NCI-H1694 (cell line): ENCODE measurements at places on chromosomes 4 and X.

DNA sequence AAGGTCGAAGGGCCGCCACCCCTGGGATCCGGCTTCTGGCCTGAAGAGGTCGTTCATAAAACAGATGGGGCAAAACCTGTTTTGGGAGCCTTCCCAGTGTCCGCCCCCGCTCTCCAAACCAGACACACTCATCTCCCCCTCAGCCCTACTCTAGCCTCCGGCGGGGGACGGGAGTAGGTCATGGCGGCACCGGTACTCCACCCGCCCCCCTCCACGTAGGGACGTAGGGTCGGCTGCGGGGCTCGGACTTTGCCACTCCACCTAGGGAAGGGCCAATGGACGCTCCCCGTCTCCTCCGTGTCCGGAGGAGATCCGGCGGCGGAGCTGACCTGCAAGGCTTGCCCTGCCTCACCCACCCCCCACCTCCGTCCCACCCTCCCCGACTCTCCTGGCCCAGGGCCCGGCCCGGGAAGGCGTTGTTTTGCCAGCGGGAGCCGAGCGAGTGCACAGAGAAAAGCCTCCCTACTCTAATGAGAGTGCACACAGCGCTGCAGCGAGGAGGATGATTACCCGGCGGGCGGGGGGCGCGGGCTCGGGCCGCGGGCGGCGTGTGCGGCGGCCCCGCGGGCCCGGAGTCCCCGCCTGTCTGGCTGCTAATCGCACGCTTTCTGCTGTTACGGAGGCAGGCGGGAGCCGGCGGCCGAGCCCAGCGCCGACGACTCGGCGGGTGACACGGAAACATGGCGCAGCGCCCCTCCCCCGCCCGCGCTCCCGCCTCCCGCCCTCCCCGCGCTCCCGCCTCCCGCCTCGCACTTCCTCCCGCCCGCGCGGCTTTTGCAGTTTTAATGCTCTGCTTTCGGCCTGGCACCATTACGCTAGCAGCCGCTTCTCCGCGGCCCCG is 8.3 kb upstream of the BCOR start:
- peak; percentile 40 for DNase-seq

GRCh38 chr4:82381235-82381634 is 7.4 kb upstream of the HNRNPD start:
- DNase-seq, result no peak

DNA sequence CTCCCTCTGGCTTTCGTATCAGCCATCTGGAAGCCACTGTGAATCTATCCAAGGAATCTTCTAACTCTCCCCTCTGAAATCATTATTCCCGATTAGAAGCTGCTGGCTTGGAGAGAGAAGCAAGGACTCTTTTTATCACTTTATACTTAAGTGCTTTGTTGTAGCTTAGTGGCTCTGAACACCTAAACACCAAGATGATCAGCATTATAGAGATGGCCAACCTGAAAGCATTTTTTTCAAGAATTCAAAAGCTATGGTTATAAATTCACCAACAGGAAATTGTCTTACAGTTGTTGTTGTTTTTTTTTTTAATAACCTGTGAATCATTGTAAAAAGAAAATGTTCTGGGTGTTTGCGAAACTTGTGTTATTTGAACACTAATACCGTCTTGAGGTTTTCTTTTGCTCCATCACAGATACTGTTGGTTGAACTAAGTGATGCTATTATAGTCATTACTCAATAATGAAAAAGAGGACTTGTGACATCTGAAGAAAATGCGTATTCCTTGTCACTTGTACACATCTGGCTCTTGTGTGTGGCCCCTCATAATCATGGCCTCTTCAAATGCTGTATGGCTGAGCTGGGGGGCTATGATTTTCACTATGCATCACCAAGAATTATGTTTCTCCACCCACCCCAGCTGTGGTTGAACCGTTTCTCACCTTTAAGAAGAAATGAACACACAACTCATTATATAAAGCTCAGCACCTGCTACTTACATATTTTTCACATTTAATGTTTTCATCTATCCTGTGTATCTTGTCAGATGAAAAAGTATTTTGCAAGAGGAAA is 11.8 kb upstream of the SMIM43 start:
- DNase-seq, result no peak

GRCh38 chr4:154476232-154476631 is 15.4 kb downstream of the DCHS2 start:
- no peak for DNase-seq

GRCh38 chrX:12890467-12890866 is 16.0 kb upstream of the TLR8 start:
- DNase-seq, result no peak

DNA sequence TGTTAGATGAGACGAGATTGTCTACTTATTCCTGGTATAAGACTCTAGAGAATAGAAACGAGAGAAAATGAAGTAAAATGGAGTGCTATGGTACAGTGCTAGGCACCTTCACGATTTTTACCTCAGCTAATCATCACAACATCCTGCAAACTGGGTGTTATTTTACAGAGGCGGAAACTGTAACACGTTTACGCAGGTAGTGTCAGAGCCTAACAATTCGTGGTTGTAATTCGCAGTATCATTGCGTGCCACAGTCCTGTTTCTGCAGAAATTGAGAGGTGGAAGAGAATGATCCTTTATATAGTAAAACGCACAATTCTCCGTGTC is 383 bp upstream of the TBC1D19 start:
- peak; percentile 65 for DNase-seq

DNA sequence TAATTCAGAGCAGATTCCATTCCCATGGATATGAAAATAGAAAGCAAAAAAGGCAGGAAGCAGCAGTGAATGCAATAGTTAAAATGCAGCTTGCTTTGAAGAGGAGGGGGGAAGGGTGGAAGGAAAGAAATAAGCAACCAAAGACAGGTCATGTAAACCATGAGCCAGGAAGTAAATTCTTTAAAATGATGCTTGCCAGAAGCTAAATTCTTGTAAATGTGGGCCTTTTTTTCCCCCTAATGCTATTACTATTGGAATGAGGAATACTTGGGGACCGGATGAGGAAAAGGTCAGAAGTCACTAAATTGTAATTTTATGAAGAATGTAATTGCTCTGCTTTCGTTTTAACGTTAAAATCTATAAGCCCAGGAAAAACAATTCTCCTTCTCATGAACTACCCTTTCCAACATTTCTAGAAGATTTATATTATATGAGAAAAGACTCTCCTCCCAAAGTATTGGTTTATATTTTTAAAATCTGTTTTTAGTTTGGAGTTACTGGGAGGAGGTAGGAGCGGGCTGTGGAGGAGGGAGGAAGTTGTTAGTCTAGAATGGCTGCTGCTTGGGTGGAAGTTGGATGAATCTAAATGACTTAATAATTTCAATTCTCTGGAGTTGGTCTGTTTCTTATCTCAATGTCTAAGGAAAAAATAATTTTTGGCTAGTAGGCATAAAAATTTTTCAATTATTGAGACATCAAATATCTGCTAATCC is 77.6 kb upstream of the PCDH18 start:
- DNase-seq, result no peak

GRCh38 chrX:82756272-82756671 is 751.8 kb upstream of the POU3F4 start:
- no peak for DNase-seq

- DNase-seq, result no peak
Measured at GRCh38 chr4:183185018-183185417, 86.0 kb downstream of the WWC2 start.

DNA sequence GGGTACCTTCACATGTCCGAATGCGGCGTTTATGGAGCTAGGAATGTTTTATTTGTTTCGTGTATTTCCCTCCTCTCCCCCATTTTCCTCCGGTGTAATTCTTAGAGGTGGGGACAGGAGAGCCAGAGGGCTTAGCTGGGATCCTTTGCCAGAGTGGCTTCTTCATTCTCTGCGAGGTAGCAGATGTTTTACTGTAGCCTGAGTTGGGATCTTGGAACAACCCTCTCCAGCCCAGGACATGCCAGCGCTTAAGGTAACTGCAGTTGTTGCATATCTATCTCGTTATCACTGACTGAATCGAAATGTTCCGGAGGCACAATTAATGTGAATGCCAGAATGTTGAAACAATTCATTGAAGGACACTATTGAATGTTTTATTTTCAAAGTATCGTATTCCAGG is 59.0 kb upstream of the DYNLT3 start:
- DNase-seq, result no peak

GRCh38 chrX:65933085-65933589 is 106.7 kb downstream of the VSIG4 start:
- DNase-seq, result no peak

- DNase-seq, result no peak
Measured at GRCh38 chr4:77236806-77237205, 79.8 kb downstream of the CCNG2 start.

DNA sequence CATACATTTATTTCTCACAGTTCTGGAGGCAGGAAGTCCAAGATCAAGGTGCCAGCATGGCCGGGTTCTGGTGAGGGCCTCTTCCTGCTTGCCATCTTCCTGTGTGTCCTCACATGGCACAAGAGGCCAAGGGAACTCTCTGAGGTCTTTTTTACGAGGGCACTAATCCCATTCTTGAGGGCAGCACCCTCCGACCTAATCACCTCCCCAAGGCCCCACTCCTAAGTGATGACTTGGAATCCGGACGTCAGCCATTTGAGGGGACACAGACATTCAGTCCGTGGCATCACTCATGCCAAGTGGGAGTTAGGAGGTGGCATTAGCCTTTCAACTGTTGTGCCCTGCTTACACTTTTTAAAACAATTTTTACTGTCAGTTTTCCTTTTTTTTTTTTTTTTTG is 27.3 kb downstream of the MAN2B2 start:
- DNase-seq, result no peak

DNA sequence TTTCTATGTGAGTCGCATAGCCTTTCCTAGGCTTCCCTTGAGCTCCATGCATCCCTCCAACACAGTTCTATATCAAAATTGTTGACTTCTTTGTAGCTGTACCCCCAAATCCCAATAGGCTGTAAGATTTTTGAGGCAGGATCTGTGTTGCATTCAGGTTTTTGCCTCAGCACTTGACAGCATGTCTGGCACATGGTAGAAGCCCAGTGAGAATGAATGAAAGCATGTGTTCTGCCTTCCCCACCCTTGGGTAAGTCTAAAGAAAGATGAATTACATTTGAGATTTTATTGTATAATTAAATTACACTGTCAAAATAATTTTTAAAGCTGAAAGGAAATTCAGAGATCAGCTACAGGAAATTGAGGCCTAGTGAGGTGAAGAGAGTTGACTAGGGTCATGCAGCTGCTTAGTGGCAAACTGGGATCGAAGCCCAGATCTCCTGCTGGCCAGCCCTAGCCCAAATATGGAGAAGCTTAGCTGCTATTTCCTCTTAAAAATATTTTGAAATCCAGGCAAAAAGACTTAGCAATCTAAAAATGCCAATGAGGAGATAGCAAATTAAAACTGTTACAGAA is 122.5 kb downstream of the SPATA18 start:
- no peak for DNase-seq

DNA sequence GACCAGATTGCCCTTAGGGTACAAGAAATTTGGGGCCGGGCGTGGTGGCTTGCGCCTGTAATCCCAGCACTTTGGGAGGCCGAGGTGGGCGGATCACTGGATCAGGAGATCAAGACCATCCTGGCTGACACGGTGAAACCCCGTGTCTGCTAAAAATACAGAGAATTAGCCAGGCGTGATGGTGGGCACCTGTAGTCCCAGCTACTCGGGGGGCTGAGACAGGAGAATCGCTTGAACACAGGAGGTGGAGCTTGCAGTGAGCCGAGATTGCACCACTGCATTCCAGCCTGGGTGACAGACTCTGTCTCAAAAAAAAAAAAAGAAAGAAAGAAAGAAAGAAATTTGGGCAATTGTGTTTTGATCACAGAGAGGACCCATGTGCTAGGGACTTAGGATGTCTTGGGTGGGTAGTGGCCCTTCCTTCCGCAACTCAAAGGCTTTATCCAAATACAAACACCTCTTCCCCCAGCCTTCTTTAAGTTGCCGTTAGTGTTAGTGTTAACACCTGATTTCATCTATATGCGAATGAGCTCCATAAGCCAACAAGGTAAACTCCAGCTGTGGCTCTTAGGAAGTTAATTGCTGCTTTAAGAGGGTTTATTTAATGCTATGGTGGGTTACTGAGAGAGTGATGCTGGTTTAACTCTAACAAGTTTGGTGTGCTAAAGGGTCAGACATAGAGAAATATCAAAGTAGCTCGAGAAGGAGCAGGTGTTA is 8.6 kb upstream of the CCDC110 start:
- no peak for DNase-seq

- DNase-seq, result no peak
Measured at GRCh38 chrX:40100141-40100536, 2.4 kb upstream of the BCOR start.

- DNase-seq, result no peak
Measured at GRCh38 chrX:129525162-129525561, 1.9 kb upstream of the SMARCA1 start.

DNA sequence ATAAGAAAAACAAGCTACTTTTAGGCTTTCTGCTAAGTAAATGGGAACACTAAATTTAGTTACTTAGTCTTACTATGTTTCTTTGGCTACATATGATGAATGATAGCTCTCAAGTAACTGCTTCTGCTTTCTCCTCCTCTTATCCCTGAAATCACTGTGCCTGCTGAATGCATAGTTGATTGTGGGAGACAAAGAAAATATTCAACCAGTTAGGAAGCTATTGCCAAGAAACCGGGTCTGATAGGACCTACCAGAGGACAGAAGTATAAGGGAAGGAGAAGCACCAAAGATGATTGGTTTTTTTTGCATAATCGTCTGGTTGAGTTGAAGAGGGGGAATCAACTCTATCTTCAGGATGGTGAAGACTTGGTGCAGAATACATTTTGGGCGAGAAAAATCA is 28.0 kb upstream of the NDUFC1 start:
- DNase-seq, result no peak

DNA sequence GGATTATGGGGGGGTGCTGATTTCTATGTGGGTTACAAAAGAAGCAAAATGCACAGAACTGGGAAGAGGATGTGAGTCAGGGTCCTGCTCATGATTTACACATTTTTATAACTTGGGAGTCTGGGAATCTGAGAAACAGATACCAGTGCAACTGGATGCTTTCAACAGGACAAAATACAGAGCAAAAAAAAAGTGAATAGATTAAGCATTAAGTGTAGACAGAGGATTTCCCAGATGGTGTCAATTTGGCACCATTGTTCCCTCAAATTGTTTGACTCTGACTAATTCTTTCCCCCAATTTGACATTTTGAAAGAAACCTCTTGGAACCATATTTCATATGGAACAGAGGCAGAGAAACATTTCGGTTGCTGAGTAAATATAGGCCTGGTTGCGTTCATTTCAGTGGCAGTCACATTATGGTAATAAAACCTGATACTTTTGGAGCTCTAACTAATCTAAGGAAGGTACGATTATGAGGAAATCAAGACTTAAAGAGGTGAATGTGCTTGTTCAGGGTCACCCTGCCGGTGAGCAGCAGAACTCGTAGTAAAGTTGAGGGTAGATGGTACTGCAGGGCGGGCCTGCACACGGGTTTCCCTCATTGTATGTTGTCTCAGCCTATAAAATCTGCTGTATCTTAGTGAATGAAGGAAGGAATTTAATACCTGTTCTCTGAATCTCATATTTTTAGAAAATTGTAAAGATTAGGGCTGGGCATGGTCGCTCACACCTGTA is 18.7 kb upstream of the CDKL5 start:
- no peak for DNase-seq

- no peak for DNase-seq
Measured at GRCh38 chr4:161990721-161991120, 173.1 kb downstream of the FSTL5 start.

- no peak for DNase-seq
Measured at GRCh38 chr4:16055873-16056272, 27.9 kb downstream of the PROM1 start.

- DNase-seq, result no peak
Measured at GRCh38 chr4:56388306-56388705, 1.0 kb upstream of the AASDH start.

GRCh38 chrX:11272290-11272689 is 20.9 kb upstream of the AMELX start:
- no peak for DNase-seq
